Endothelial cell of umbilical vein (primary cell): ENCODE measurements at places on chromosomes 13 and 19. TPM values are rescaled to one million over a fixed set of nuclear protein-coding genes. Genes with fewer than 3 reads are reported as not detected.
A peak's percentile ranks its signal among the peaks of the same experiment; 100 is the strongest.

DNA sequence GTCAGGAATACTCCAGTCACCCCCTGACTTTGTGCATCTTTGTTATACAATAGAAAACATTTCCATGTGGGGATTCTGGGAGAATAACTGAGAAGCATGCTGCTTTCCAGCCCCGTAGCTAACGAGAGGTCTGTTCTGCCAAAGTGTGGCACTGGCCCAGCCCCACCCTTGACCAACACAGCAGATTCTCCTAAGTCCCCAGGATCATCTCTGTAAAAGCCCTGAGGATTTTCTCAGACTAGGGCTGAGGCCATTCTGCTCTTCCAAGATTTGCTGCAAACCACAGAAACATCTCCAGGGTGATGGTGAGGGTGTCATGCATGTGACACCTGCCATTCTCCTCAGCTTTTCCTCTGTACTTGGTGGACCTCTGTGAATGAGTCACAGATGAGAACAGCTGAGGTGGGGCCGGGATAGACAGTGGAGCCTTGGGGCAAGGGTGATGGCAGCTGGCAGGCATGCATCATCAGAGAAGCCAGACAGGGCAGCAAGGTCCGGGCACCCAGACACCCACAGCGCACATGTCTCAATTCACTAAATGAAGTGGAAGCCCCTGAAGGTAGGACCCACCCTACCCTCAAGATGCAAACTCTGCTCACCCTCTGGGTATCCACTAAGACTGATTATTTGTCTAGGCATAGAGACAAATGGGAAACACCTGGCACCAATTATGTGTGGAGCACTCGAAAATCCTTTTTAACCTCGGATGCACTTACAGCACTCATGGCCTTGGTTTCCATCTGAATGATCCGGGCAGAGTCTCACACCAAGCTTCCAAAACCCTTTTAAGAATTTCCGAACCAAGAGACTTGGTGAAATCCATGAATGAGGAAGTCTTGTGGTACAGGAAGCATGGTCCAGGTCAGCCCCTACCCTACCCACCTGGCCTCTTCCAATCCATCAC, 20.1 kb upstream of the DOCK9 start:
- no peak for DNase-seq

DNA sequence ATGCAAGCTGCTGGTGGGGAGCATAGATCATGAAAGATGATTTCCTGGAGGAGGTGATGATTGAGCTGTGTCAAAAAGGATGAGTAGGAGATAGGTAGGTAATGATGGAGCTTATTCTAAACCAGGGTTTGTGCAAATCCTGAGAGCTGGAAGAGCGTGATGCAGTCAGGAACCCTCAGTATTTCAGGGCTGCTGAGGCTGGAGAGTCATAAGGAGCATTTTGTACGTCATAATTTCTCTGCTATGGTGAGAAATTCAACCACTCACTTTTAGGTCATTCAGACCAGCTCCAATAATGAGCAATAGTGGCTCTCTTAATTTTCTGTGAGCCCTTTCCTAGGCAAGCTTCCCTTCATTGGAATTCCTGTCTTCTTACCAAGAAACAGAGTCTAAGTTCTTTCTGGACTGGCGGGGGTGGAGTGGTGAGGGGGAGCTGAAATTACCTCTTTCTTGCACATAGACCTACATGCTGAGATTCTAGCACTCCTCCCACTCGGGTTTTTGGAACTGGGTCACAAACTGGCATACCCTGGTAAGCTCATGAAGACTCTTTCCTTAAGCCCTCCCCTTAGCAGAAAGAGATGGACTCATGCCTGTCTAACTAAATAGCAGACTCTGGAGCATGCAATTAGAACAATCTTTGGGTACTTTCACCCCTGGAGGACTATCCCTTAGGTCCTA, 62.2 kb upstream of the MYCBP2 start:
- DNase-seq: no peak

- DNase-seq: no peak
Observed at GRCh38 chr13:72757792-72758535, 23.7 kb downstream of the DIS3 start.

- DNase-seq: no peak
Observed at GRCh38 chr19:57651654-57651996, 17.1 kb upstream of the ZSCAN4 start.

- DNase-seq: peak; percentile 85
Observed at GRCh38 chr19:18519962-18520847, 1.7 kb downstream of the ELL start.

DNA sequence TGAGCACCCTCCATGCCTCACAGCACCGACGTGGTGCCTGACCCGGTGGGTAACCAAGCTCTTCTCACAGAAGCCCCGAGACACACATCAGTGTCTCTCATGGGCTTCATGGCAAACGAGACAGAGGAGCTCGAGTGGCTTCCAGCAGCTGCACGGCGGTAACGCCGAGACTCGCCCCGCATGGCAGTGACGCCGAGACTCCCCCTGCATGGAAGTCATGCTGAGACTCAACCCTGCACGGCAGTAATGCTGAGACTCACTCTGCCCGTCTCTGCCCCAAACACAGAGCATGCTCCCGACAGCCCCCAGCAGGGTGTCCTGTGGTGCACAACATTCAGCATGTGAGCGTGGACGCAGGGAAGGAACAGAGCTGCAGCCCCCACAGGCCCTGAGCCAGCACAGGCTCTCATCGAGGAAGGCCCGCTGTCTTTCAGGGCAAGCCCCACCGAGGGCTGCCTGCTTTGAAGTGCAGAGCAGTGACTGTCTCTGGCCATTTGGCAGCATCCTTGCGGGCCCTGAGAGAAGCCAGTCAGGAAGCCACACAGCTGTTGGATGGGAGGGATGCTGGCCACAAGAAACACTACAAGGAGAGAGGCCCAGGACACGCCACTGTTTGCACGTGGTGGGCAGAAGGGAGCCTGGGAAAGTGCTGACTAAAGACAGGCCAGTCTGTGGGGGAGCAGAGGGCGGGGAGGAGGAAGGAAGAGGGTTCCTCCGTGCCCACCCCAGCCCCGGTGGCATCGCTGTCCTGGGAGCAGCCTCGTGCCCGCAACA, 9.5 kb downstream of the GAS6 start:
- DNase-seq: no peak

DNA sequence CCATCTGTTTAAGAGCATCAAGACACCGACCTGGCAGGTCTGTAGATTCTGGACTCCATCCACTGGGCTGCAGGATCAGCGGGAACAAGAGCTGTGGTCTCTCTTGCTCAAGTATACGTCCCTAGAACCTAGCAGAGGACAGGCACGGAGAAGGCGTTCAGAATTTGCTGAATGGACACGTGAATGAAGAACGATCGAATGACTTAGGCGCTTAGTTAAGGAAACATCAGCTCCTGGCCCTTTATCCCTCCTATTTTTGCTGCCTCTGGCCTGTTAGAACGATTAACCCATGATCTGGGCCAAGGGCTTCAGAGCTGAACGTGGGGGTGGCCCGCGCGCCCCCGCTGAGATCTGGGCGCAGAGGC, 953 bp downstream of the DZIP1 start:
- peak; percentile 67 for DNase-seq

- DNase-seq: no peak
Observed at GRCh38 chr13:45335397-45336024, 5.5 kb downstream of the TPT1 start.

UBE2L5 gene
- not detected in 2 replicates for total RNA-seq

SIX5 gene
- 15.2 and 16.7 TPM in 2 replicates for total RNA-seq

ZNF708 gene
- total RNA-seq: 8.1 and 10.4 TPM in 2 replicates

PSG3 gene
- total RNA-seq: not detected in 2 replicates

HNRNPA1L2 gene
- total RNA-seq: 11.7 and 12.4 TPM in 2 replicates

SULT2A1 gene
- not detected in 2 replicates for total RNA-seq

PLPPR3 gene
- total RNA-seq: 0.76 and 1.2 TPM in 2 replicates

PLIN4 gene
- not detected in 2 replicates for total RNA-seq

FSD1 gene
- 25.8 and 26.0 TPM in 2 replicates for total RNA-seq
